ENCODE measurements at places on chromosomes 3 and 15.
A peak's percentile ranks its signal among the peaks of the same experiment; 100 is the strongest.

GRCh38 chr3:29284497-29284896, 3.6 kb downstream of the RBMS3 start:
- no peak for DNase-seq

- DNase-seq: no peak
These were observed 24.2 kb upstream of the BUB1B start for GRCh38 chr15:40136470-40137302.

DNA sequence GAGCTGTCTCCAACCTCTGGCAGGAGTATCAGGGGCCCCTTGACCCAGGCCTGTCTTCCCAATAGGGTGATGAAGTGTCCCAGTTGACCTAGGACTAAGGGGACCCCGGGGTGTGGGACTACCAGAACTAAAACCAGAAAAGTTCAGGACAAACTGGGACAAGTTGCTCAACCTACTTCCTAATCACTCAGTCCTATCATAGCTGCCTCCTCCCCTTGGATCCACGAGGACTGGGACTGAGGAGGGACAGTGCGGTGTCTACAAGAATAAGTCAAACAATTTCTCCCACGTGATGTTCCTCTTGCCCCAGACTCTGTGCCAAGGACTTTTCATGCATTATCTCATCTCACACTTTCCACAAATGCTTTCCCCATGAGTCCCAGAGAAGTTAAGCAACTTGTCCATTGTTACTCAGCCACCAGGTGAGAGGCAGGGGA, 49.4 kb upstream of the SLCO2A1 start:
- DNase-seq: no peak

DNA sequence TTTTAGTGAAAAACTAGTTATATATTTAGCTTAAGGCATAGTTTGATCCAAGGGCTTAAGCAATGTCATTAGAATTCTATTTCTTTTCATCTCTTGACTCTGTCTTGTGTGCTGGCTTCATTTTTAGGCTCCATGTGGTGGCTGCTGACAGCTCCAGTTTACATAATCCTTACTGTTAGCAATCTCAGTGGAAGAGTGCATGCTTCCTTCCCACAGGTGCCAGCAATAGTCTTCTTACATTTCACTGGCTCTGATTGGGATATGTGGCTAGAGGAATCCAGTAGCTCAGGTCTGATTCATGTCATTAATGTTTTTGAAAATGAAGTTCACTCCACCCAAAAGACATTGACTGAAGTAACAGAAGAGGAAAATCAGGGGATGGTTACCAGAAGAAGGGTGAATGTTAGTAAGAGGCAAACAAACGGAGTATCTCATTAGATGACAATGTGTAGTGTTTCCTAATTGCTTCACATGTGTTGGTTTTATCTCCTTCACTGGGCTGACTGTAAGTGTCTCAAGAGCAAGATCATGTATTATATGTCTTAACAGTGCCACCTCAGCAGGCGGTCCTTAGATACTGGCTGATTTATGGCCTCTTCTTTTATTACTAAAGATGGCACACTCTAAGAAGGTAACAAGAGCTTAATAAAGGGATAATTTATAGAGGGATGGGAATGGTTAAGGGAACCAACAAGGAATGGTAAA, 25.6 kb upstream of the TCF12 start:
- DNase-seq: no peak

- DNase-seq: no peak
These were observed 65.7 kb upstream of the IL12A start for GRCh38 chr3:159922861-159923312.

- DNase-seq: no peak
These were observed 1.4 kb downstream of the DVL3 start for GRCh38 chr3:184156522-184156955.

DNA sequence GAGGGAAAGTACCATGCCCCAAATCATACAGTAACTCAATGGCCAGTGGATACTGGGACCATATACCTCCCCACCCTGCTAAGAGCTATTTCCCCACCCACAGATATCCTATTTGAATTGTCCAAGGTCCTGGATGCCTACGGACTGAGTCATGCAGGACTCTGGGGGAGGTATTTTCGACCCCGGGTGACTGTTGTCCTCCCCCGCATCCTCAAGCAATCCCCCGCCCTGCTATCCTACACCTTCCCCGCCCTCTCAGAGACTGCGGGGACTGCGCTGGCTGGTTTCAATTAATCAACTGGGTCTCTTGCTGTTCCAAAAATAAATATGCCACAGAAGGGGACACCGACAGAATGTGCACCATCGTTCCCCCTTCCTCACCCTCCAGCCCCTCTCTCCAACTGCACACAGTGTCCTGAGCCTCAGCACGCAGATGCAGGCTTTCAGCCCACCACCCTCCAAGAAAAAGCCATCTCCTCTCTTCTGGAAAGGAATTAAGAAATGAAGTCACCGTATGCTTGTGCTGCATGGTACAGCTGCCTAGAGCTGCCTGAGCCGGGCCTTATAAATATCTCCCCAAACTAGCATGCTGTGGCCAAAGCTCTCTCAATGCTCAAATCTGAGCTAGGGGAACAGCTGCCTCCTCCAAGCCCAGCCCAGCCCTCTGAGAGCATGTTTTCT, 8.1 kb downstream of the CAV3 start:
- no peak for DNase-seq

GRCh38 chr3:186216900-186217819, 108.3 kb upstream of the ETV5 start:
- DNase-seq: no peak

GRCh38 chr15:86624261-86625036, 544.8 kb downstream of the AGBL1 start:
- peak; percentile 83 for DNase-seq

GRCh38 chr15:68479406-68479805, 47.4 kb upstream of the ITGA11 start:
- no peak for DNase-seq

- no peak for DNase-seq
These were observed 16.1 kb downstream of the NANOGP8 start for GRCh38 chr15:35068846-35069475.

DNA sequence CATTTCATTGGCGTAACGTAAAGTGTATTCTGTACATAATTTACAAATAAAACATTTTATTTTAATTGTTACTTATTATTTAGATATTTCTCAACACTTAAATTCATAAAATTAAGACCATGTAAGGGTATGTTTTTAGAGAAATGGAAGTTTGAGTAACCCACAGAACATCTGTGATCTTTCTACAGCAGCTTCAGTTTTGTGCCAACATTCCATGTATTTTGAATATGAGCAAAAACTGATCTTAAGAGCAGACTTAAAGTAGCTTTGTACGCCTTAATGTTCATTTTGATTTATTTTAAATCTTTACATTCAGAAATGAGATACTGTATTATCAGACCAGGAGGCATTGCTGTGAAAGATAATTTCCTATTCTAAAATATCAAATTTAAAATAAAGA, 27.2 kb downstream of the SEC62 start:
- DNase-seq: no peak
